Left hindlimb (tissue), 1 donor: ENCODE measurements at places on chromosomes 7 and 10.

- no peak for DNase-seq
Observed at GRCh38 chr10:3639546-3639945, 145.5 kb downstream of the KLF6 start.

DNA sequence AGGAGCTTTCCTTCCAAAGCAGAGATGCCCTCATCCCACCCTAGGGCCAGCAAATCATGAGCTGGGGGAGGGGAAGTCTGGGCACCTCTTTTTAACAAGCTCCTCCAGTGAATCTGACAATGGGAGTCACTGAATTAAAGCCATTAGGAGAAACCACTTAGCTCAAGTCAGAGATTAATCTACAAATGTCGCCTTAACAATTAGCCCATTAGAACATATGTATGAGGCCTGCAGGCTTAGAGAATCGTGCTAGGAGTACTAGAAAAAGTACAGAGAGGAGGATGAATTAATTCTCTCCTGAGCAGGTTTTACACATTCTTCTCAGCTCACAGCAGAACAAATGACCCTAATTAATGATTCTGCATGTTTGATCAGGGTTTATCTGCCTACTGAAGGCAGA lies 381.3 kb downstream of the KCNMA1 start:
- no peak for DNase-seq

- no peak for DNase-seq
Observed at GRCh38 chr7:41977151-41977651, 259.8 kb downstream of the GLI3 start.

GRCh38 chr7:158494162-158494586 lies 93.4 kb downstream of the PTPRN2 start:
- DNase-seq: no peak

GRCh38 chr7:96021568-96021967 lies 249.2 kb downstream of the DYNC1I1 start:
- no peak for DNase-seq

GRCh38 chr7:117205873-117206272 lies 117.0 kb downstream of the WNT2 start:
- no peak for DNase-seq

DNA sequence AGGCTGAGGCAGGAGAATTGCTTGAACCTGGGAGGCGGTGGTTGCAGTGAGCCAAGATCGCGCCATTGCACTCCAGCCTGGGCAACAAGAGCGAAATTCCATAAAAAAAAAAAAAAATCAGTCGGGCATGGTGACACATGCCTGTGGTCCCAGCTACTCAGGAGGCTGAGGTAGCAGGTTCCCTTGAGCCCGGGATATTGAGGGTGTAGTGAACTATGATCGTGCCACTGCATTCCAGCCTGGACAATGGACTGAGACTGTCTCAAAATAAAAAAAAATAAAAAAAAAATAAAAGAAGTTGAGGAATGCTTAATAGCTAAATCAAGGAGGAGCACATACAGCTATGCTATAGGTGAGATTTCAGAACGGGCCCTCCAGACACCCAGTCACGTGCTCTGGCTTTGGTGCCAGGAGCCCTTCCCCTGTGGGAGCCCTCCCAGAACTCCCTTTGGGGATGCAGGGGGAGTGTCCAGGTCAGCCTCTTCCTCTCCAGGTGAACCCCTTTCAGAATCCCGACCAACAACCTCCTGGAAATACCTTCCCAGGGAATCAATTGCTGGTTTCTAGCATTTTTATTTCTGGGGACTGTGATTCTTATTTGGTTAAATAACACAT lies 42.9 kb upstream of the CTBP2 start:
- no peak for DNase-seq

- DNase-seq: no peak
Observed at GRCh38 chr10:102648889-102649796, 4.9 kb downstream of the TRIM8 start.

- no peak for DNase-seq
Observed at GRCh38 chr7:43931346-43931745, 5.1 kb downstream of the UBE2D4 start.

DNA sequence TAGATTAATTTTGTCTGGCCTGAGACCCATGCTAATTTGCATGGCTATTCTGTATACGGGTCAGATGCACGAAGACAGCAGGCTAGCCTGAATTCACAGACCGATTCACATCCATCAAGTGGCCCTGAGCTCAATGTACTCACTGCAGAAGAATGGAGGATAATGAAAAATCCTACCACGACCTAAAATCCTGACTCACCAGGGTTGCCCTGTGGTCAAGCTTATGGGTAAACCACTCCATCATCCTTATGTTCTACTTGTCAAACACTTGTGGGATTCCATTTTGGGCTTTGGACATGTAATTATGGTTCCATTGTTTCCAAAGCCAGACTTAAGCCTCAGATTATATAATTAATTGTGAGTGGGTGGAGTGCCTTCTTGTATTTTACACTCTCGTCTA lies 110.4 kb upstream of the ZNF438 start:
- no peak for DNase-seq

DNA sequence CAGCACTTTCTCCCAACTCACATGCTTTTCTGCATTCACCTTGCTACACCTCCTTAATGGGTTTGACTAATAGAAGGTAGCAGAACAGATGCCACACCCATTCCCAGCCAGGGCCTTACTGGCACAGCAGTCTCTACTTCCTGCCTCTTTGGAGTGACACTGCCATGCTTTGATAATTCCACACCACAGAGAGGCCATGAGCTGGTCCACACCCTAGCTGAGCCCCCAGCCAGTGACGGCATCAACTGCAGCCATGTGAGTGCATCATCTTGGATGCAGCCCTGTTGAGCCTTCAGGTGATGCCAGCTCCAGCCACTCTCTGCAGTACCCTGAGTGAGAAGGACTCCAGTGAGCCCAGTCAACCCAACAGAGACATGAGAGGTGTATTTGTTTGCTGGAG lies 27.5 kb upstream of the EZH2 start:
- no peak for DNase-seq

GRCh38 chr7:37674531-37674930 lies 9.0 kb upstream of the GPR141 start:
- no peak for DNase-seq

GRCh38 chr10:3503299-3503698 lies 281.7 kb downstream of the KLF6 start:
- no peak for DNase-seq

- no peak for DNase-seq
Observed at GRCh38 chr7:78862411-78862900, 591.0 kb downstream of the MAGI2 start.

DNA sequence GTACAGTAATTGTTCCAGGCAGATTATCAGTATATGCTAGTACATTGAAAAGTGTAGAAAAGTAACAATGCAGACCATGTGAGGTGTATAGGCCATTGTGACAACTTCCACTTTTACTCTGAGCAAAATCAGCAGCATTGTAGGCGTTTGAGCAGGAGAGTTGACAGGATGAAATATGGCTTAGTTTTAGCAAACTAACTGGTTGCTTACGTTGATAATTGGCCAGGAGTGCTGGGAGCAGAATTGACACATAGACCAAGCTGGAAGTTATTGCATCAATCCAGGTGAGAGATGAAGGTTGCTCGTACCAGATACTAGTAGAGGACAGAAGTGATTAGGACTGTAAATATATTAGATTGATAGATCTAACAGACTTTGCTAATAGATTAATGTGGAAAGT lies 46.0 kb downstream of the LCOR start:
- DNase-seq: no peak

GRCh38 chr10:106573106-106573505 lies 591.4 kb downstream of the SORCS1 start:
- no peak for DNase-seq

- peak; percentile 35 for DNase-seq
Observed at GRCh38 chr10:114767101-114767985, 54.2 kb upstream of the FHIP2A start.

GRCh38 chr7:24880886-24881285 lies 99.1 kb downstream of the OSBPL3 start:
- no peak for DNase-seq

GRCh38 chr10:44771233-44771995 lies 139.7 kb upstream of the TMEM72 start:
- no peak for DNase-seq

- DNase-seq: no peak
Observed at GRCh38 chr7:42877862-42878261, 34.0 kb downstream of the C7orf25 start.

DNA sequence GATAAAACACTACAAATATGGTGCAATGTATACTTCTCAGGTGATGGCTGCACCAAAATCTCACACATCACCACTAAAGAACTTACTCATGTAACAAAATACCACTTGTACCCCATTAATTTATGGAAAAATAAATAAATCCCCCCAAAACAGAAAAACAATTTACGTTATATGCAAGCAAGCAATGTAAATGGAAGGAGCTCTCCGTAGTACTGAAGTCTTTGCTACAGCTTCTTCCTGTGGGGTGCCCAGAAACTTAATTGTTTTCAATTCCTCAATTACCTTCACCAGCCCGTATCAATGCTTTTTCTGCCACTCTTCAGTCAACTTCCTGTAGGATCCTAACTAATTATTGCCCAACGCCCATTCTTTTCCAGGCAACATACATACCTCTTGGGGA lies 138.1 kb downstream of the RELN start:
- no peak for DNase-seq
